ENCODE measurements at places on chromosomes 5 and 9.

DNA sequence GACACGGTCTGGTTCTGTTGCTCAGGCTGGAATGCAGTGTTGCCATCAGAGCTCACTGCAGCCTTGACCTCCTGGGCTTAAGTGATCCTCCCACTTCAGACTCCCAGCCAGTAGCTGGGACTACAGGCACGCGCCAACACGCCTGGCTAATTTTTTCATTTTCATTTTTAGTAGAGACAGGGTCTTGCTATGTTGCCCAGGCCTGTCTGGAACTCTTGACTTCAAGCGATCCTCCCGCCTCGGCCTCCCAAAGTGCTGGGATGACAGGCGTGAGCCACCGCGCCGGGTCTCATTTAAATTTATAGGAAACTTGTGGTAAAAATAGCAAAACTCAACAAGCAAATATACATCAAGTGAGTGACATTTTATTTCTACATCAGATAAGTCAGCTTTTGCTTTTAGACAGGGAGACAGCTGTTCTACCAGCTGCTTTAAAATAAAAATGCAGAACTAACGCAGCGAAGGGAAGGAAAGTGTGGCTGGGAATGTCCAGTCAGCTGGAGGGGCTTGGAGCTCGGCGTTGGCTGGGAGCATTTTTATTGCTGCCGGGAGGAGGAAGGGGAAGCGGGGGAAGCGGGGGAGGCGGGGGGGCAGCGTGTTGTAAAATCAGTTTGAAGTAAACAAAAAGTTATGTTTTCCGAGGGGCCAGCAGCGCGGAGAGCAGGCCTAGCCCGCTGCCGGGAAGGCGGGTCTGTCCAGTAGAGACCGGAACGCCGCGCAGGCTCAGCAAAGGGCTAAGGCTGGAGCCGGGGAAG lies 707 bp upstream of the ZFYVE16 start:
- no peak for DNase-seq

- no peak for DNase-seq
These were observed 39.2 kb downstream of the NADK2 start for GRCh38 chr5:36202521-36202961.

- peak; percentile 87 for DNase-seq
These were observed 57.9 kb downstream of the DOCK8 start for GRCh38 chr9:272251-273213.

- DNase-seq = no peak
These were observed 167.3 kb downstream of the KDM4C start for GRCh38 chr9:6924988-6925563.

GRCh38 chr5:62395210-62395950 lies 8.3 kb downstream of the DIMT1 start:
- DNase-seq = no peak

DNA sequence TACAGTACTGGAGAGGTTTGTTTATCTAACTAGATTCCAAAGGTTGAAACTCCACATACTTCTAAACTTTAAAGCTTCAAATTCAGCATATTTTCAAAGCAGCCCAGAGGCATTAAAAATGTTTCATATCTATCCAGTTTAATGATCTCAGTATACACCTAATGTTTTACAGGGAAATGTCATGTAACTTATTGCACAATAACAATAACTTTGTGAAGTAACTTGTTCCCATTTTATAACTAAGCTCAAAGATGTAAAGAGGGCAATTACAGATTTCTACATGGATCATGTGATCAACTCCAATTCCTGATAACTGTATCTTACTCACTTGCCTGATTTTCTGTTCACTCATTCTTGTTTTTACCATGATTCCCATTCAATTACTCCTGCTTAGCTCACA lies 610.0 kb downstream of the TAF11L14 start:
- no peak for DNase-seq

GRCh38 chr9:82539146-82539545 lies 523.8 kb downstream of the RASEF start:
- DNase-seq = no peak
